ENCODE measurements at places on chromosomes 6 and 20. TPM values are rescaled to one million over a fixed set of nuclear protein-coding genes. Genes with fewer than 3 reads are reported as not detected.

The PNLDC1 gene
- not detected for total RNA-seq

The E2F1 gene
- total RNA-seq = 29.6 TPM

The HMGCLL1 gene
- total RNA-seq = not detected

The EFCAB8 gene
- 0.60 TPM for total RNA-seq

The HLA-DOB gene
- 0.46 TPM for total RNA-seq

Measured in endothelial cell of umbilical vein (primary cell).